ENCODE measurements at places on chromosomes 11 and 22.

DNA sequence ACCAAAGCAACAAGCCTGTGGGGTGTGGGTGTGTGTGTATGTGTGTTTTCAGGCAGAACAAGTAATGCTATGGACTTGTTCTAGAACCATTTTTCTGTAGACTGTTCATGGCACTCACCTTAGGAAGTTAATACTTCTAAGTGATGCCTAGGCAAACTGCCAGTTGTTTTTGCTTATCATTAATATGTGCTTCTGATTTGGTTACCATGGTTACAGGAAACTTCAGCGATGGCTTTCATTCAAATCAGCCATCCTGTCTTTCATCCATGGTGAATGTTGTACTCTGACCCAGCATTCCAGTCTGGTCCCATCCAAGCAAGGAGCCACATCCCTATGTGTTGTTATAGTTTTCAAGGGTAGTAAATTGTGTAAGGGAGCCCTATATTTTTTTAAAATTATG, 49.8 kb upstream of the ARHGAP20 start:
- no peak for DNase-seq

DNA sequence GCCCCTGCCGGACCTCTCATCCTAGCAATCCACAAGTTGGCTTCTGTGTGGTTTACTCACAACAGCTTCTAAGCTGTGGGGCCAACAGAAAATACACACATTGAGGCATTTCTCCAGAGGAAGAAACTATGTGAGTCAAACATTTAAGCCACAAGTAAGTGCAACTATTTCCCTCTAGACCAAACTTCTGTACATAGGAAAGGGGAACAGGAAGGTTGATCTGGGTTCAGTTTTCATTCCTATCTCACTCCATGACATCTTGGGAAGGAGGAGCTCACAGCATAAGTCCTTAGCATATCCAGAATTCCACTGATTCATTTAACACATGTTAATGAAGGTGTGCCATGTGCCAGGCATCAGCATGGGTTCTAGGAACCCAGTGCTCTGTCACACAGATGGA, 72.8 kb upstream of the PICALM start:
- DNase-seq: no peak

DNA sequence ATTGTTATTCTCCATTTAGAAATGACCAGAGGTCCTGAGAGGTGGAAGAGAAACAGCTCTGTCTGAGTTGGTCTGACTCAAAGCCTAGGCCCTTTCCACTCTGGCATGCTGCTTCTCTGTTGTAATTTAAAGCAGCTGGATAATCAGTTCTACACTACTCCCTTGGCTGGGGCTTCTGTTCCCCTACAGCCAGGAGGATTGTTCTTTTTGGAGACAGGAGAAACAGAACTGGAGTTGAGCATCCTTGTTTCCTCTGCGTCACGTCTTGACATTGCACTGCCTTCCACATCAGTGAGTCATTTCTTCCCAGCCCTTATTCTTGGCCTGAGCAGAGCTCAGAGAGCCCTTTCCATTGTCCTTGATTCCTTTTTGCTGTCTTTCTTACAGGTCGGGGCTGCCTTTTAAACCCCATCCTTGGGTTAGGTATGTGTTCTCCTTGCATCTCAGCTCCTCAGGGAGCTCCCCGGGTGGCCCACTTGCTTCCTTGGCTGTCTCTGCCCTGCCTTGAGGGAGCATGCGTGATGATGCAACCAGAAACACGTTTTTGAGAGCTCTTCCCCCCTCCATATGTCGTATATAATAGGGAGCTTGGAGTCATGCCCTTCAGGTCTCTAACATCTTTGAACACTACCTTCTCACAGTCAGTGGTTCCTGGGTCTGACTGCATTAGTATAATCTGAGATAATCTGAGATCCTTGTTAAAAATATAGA, 35.7 kb downstream of the CYB5R2 start:
- no peak for DNase-seq

DNA sequence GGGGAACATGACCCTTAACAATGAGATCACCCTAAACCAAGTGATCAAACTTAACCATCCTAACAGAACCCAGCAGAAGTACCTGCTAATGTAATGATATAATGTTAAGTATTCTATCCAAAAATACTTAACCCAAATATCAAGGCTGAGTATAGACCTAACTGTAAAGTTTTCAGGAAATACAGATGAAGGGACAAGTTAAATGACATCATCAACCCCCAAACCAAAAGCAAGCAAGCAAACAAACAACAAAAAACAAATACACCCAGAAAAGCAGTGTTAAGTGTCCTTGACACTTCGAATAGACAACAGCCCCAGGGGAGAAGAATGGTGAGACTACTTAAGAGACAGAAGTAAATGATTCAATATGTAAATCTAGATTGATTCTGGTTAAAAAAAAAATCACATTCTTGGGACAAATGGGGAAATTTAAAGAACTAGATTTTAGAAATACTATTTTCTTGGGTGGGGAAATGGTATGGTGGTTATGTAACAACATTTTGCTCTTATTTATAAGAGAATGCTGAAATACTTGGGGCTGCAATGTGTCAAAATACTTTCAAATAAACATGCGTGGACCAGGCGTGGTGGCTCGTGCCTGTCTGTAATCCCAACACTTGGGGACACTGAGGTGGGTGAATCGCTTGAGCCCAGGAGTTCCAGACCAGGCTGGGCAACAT, 2.5 kb downstream of the CSTF3 start:
- no peak for DNase-seq

DNA sequence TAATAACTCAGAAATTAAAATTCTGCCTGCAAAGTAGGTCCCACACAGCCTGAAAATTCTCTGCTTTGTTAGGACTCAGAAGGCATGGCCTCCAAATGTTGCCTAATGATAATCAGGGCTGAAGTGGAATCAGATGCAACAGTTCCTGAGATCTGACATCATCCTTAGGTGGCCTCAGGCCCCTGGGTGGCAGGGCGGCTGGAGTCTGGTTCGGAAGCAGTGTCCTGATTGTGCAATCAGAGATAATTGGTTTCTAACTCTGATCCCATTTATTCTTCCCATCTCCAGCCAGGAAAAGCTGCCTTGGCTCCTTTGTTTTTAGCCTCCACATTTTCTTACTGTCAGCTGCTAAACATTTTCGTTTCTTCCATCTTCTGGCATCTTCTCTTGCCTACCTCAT, 399.3 kb downstream of the OPCML start:
- DNase-seq: no peak

- no peak for DNase-seq
These were observed 4.5 kb downstream of the RPS6KB2 start for GRCh38 chr11:67432655-67433349.

DNA sequence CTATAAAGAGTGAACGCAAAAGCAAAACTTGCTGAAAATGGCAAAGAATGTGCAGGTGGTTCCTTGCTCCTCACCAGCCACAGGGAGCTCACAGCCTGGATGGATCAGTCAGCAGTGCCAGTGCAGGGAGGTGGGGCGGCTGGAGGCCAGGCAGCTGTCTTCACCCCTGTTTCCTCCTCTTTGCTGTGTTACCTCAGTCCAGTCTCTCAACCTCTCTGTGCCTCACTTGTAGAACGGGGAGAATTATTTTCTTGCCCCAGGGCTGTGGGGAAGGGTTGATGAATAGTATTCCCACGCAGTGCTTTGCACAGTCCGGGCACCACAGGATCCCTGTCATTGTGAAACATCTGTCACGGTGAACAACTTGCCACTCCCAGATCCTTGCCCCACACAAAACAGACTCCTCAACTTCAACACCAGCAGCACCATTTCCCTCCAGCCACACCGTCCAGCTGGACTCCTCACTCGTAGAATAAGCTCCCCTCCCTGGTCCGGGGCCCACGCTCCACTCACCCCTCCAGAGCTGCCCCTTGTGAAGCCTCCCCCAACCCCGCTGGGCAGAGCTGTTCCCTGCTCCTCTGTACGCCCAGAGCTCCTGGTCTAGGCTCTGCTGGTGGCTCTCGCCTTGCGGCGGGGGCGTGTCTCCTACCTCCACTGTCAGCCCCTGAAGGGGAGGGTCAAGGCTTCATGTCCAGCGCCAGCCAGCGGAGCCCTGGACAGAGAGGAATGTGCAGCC, 27.7 kb downstream of the MPPED1 start:
- no peak for DNase-seq

- no peak for DNase-seq
These were observed 6.0 kb upstream of the ACR start for GRCh38 chr22:50731811-50732624.

- DNase-seq: no peak
These were observed 9.7 kb downstream of the MRGPRF start for GRCh38 chr11:69003301-69003865.

- no peak for DNase-seq
These were observed 2.2 kb upstream of the RANBP1 start for GRCh38 chr22:20113551-20114310.

DNA sequence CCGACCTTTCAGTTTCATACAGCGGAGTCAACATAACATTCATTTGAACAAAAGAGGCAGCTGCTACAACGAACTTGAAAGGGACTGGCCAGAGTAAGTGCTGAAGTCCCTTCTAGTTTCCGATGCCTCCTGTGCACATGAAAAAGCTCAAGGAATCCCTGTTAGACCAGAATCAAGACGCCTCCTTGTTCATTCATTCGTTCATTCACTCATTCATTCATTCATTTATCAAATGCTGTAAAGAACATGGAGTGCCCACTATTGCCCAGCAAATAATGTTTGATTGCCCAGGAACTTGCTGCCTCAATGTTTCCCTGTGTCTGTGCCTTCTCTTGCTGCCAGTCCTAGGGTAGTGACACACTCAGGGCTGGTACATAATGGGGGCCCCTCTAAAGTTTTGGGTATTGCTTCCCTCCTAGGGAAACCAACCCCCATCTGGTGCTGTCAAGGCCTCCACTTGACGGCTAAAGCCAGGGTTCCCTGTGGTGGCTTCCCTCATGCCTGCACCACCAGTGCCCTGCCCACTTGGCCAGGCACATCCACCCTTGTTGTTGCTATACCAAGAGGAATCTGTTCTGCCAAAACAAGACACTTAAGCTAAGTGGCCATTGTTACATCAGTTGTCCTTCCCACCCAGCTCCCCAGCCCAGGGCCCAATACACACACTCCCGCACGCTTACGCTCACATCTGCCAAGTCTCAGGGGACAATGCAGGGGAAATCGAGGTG, 3.8 kb downstream of the TMPRSS13 start:
- DNase-seq: no peak

DNA sequence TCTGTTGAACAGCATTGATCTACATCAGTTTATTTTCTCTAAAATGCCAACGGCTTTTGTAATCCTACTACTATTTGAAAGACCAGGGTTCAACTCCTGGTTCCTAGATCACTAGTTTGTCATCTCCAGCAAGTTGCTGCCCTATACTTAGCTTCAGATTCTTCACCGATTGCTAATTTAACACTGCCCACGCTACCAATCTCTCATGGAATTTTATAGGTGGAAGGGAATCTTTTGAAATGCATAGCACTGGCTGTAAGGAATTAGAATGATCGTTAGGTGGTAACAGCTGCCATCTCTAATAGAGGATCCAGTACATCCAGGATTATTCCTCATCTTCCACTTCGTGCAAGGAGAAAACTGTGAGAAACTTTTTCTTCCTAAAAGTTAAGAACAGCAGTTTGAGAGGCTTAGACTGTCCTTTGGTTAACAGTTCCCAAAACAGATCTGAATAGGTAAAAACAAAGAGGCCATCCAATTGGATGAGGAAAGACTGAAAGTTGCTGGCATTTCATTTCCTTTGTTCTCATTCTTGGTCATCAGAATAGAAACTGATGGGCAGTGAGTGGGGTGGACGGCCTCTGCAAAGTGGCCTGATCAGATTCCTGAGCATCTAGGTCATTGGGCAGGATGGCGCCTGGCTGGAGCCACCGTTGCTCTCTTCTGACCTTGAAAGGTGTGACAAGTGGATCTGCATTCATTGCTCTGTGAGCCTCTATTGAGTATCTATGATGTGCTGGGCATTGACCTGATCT, 236.3 kb upstream of the SORL1-AS1 start:
- DNase-seq: no peak

GRCh38 chr11:22778642-22779041, 51.0 kb downstream of the SVIP start:
- DNase-seq: no peak

- DNase-seq: no peak
These were observed 81.4 kb downstream of the SFI1 start for GRCh38 chr22:31577711-31578110.

- no peak for DNase-seq
These were observed 6.9 kb upstream of the CNTF start for GRCh38 chr11:58615559-58615958.

DNA sequence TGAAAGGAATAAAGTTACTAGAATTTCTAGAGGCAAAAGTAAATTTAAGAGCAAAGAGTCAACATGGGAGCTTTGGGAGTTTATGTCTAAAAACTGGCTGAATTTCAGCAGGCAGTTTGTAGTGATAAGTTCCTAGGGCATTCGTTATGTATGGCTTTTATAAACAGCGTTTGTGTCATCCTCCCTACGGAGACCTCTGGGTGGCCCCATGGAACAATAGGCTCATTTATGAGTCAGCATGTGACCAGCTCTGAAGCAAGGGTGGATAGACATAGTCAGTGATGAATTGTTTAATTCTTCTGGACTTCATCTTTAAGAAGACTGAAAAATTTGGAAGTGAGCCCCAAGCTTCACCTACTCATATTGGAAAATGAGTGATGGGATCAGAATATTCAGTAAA, 37.1 kb downstream of the SVIP start:
- peak; percentile 40 for DNase-seq

GRCh38 chr11:128357073-128357472, 230.3 kb downstream of the ETS1 start:
- no peak for DNase-seq

DNA sequence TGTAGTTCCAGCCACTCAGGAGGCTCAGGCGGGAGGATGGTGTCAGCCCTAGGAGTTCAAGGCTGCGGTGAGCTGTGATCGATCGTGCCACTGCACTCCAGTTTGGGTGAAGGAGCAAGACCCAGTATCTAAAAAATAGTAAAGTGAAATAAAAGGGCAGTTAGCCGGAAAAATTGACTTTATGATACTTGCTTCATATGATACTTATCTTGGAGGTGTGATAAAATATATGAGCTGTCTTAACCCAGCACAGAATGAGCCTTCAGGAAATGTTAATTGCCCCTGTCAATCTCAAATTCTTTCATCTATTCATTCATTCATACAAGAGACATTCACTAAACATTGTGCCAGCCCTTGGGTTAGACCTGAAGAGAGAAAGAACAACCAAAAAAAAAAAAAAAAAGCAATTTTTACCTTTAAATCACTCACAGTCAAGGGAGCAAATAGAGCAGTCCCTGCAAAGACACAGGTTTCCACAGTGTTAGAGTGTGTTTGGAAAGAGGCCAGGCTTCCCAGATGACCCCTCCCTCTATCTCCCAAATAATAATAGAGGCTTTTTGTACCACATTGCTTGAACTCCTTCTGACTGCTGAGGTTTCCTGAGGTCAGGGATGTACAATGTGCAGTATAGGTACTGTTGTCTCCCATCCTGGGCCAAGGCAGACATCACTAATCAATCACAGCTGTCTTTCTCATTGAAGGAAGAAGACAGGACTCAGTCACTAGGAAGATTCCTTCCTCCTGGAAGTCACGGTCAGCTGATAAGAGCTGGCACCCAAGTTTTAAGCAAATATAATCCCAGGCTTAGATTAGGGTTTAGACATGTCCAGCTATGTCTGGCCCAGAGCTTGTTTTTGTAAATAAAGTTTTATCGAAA, 454.6 kb downstream of the MIAT start:
- no peak for DNase-seq

- no peak for DNase-seq
These were observed 10.2 kb downstream of the GNB1L start for GRCh38 chr22:19844377-19845053.

GRCh38 chr22:46308283-46308988, 11.8 kb downstream of the GTSE1 start:
- no peak for DNase-seq

All from amygdala (tissue), 56 donors.